Epithelial cell of prostate (primary cell): ENCODE measurements at places on chromosomes 2 and 18.

DNA sequence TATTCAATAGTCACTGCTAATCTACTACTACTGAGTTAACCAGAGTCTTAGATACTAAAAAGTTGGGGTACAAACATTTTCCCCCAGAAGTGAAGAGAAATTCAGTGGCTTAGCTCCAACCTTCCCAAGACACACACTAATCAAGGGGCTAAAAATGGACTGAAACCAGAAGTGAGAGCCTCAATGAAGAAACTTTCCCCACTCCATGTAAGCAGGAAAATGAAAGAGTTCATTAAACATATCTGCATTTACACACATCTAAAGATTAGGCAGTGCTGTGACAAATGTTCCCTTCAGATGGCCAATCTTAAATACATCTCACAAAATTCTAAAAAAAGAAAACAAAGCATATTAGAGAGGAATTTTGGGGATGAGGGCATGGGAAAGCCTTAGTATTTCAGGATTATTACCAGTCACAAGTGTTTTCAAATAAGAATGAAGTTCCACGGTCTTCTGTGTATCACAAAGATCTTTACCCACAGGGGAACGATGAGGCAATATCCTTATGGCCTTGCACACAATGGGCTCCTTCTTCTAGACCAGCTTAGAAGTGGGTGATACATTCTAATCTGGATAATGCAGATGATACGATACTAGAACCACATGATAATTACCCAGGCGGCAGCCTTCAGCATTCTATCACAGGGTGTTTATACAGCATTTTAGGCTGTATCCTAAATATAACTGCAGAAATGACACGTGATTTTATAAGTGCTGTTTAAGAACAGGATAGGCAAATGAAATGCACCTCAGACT, 17.1 kb downstream of the ANKRD44 start:
- DNase-seq = no peak

DNA sequence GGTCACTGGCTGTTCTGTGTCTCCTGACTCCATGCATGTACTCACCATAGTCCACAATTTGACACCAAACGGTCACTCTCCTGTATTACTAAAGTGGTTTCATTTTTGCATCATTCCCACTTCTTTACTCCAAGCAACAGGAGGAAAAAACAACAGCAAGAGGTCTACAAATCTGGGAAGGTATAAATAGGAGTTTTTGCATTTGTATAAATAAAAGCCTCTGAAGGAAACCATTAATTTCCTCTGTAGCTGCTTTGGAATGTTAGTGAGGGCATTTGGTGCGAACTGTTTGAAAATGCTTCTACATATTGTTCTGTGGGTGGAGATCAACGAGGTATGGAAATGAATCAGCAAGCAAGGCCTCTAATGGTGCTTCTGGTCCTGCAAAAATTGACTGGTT, 148.5 kb upstream of the DLX2 start:
- DNase-seq = no peak

- DNase-seq = no peak
Measured at GRCh38 chr18:27400001-27400400, 214.9 kb upstream of the CHST9 start.

- no peak for DNase-seq
Measured at GRCh38 chr2:229971298-229971790, 49.0 kb downstream of the FBXO36 start.

- no peak for DNase-seq
Measured at GRCh38 chr2:187168720-187169713, 279.0 kb downstream of the CALCRL start.

DNA sequence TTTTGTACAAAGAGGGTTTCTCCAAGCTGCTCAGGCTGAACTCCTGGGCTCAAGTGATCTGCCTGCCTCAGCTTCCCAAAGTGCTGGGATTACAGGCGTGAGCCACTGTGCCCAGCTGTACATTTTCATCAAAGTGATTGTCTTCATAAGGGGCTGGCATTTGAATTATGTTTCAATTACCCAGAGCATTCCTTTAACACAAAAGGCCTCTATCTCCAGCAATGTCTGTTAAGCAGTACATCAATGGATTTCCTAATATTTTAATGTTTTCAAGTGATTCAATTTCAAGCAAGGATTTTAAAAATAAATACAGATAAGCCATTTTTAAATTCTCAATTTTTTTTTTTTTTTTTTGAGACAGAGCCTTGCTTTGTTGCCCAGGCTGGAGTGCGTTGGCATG, 50.9 kb upstream of the AP1S3 start:
- no peak for DNase-seq

GRCh38 chr2:975095-975494, 24.4 kb downstream of the SNTG2 start:
- DNase-seq = no peak

DNA sequence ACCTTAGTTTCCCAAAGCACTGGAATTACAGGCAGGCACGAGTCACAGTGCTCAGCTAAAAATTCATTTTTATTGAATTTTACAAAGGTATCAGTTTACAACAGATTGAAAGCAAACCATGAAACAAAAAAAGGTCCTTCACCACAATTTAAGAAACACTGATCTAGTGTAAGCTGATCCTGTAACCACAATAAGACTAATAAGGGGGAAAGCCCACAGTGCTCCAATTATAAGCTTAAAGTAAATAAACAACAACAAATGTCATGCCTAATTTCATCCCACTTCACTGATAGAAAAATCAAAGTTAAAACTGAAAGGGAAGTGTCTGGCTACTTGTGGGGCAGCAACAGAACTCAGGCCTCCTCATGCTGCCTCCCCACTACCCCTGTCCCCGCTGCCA, 49.2 kb downstream of the ICA1L start:
- DNase-seq = no peak

DNA sequence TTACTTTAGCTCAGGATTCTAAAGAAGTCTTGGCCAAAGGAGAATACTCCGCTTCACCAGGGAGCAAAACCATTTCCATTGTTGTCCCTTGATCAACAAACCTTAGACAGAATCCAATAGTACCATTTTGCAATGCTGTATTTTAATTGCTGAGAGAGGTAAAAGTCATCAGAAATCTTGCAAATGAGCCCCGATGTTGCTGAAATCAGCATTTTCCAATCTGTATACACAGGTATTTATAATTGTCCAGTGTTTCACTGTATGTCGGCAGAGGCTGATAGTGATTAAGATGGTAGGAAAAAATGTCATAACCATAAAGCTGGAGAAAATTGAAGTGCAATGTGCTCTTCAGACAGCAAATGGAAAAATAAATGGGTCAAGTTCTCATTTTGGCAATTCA, 170.0 kb upstream of the ARL4C start:
- no peak for DNase-seq

DNA sequence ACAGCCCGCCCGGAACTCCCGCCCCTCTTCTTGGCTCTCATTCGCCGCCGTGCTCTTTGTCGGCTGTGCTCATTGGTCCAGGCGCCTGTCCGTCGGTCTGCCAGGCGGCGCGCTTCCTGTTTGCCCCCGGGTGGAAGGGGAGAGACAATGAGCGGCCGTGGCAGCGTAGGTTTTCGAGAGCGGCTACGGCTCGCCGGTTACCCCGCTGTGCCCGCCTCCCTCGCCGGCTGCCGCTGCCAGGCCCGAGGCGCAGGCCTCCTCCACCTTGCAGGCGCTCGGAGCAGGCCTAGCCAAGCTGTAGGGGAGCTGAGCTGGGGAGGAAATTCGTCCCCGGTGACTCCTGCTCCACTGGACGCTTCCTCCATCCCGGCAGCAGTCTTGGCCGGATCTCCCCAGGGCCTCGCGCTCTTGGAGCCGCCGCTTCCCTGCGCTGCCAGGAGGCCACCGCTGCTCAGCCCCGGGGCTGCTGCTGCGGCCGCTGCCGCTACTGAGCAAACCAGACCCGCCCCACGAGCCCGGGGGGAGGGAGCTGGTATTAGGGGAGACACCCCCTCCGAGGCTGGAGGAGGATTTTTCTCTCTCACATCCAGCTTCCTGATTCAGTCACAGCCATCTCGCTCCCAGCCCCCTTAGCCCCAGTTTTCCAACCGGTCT, at the start of gene SP3:
SP3 (minus strand) TSS at position 2 of the 654 bp plus-strand sequence. CDS start 202 bp downstream, outside the sequence.
- peak; percentile 87 for DNase-seq

DNA sequence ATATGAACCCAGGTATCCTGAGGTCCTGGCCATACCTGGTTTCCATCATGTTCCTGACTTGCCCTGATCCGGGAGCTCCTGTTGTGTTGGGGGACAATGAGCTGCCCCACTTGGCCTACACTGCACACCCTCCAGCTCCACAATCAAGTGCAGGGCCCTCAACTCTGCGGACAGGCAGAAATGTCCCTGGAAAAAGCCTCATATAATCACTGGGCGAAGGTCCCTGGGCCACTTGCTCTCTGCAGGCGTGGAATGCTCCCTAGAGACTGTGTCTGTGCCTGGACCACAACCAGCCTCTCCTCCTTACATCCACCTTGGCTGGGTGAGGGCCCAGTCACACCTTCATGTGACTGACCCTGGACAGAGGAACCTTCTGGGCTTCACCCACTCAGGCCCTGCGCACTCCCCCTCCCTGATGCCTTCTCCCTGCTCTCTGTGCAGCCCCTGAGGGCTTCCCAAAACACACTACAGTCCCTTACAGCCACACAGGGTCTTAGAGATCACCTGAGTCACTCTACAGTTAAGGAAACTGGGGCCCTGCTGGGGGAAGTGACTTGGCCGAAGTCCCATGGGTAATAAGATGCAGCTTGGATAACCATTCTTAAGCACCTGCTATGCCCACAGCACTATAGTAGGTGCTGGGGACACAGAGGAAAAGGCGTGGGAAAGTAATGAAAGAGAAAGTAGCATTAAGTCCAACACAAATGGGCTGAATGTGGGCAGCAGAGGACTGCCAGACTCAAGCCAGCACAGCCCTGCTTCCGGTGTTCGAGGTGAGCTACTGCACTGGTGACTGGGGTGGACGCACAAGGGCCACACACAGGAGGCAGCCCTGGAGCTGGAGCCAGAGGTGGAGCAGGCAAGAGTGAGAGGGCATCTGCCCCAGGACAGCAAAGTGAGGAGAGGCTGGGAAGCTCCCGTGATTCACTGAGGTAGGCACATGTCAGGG, 9.8 kb downstream of the BOLA3 start:
- DNase-seq = no peak

DNA sequence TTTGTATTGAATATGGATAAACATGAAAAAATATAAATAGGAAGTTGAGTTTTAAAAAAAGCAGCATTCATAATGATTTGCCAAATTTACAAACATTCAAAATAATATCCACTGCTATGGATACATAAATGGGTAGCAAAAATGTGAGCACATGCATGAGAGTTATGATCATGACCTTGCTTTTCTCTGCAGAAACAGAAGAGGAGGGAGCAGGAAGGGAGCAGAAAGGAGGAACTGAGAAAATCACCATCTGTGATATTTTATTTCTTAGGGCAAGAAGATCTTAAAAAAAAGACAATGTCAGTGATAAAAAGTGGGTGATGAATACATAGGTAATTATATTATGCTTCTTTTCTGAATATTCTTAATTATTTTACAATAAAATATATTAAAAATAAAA, 17.7 kb upstream of the CCDC93 start:
- no peak for DNase-seq

- no peak for DNase-seq
Measured at GRCh38 chr2:112433932-112434730, 686 bp upstream of the RGPD8 start.

DNA sequence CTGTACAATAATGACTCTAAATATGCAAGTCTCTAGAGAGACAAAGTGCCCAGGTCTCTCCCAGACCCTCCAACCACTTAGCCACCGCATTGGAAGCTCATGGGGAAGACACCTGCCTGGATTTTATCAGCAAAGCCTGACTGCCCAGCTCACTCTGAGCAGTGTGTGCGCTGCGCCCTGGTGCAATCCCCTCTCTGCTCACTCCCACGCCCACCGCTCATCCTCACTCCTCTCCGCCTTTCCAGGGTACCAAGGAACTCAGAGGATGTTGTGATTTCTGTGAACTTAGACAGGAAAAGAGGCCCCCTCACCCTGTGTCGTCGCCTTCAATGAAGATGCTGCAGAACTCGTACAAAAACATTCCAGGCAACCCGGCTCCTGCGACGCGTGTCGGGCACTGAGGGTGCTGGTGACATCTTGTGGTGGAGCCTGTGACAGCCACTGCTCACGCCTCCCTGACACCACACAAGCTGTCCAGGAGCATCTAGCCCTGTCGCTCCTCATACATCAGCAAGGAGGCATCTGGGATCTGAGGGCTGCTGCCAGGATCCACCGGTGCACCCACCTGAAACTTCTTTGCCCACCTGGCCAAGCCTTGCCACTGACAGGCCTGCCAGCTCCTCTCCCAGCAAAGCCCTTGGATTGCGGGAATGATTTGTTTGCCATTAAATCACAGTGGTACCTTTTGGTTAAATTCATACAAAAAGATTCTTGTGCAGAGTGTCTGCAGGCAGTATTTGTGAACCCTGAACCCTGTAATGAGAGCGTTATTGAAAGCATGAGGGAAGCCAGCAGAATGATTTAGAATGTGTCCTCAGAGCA, 220.4 kb downstream of the ZNF516 start:
- DNase-seq = no peak

DNA sequence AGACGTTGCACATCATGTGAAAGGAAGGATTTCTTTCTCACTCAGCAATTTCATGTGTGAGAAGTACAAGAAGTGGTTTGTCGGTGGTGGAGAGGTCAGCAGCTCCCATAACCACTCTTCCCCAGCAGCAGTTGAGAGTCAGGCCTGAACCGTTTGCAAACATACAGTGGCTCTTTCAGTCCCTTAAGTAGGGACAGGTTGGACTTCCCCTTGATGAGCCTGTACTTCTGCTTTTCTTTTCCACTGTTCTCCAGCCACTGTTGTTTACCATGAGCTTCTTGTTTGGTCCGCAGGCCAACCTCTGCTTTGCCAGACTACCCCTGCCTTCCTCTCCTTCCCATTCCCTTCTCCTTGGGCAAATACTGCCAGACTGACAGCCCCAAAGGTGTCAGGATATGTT, 391.3 kb upstream of the CELF4 start:
- no peak for DNase-seq

GRCh38 chr2:219578811-219579613, 6.9 kb downstream of the INHA start:
- no peak for DNase-seq

- no peak for DNase-seq
Measured at GRCh38 chr18:48819276-48819675, 131.5 kb downstream of the SMAD7 start.

- DNase-seq = no peak
Measured at GRCh38 chr2:237732790-237733381, 65.7 kb upstream of the RBM44 start.

DNA sequence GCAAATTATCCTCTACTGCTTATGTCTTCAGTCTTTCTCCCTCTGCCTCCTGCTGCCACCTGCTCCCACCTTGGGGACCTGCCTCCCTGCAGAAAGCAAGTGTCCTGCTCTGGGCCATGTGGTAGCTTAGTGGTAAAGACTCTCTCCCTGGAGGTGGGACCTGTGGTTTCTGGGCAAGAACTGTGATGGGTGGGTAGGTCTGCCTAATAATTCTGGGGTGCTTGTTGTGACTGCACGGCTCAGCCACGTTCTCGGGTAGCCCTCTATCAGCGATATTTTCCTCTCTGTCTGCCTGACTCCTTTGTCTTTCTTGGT, 16.4 kb upstream of the CD28 start:
- DNase-seq = no peak

- peak; percentile 29 for DNase-seq
Measured at GRCh38 chr2:225270861-225271260, 128.6 kb upstream of the NYAP2 start.
